ENCODE measurements at places on chromosomes 2 and 18. TPM values are rescaled to one million over a fixed set of nuclear protein-coding genes. Genes with fewer than 3 reads are reported as not detected.

SERPINB5 gene
- 213 TPM for total RNA-seq

RBM44 gene
- total RNA-seq: 0.36 TPM

ZSWIM2 gene
- total RNA-seq: not detected

AQP12A gene
- total RNA-seq: not detected

MYCN gene
- total RNA-seq: 0.20 TPM
